ENCODE measurements at places on chromosomes 5 and 9.

- no peak for DNase-seq
Observed at GRCh38 chr5:59485107-59485506, 408.4 kb downstream of the PDE4D start.

GRCh38 chr5:72096602-72097188 lies 10.6 kb upstream of the MAP1B start:
- DNase-seq: no peak

GRCh38 chr5:74401281-74401945 lies 239.1 kb downstream of the ENC1 start:
- no peak for DNase-seq

DNA sequence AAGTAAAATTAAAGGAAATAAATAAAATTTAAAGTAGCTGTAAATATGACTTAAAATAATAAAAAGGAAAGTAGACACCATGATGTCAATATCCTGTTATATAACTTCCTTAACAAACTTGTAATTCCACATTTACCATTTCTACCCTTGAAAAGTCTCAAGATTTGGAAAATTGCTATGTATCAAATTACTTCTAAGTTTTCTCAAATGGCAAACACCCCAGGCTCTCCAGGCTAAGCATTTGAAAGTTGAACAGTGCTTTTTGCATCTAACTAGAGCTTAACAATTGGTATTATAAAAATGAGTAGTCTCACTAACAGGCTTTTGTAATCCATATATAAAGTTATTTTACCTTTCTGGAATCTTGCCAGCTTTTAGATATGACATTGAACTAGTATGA lies 41.5 kb upstream of the MACIR start:
- DNase-seq: no peak

- peak; percentile 39 for DNase-seq
Observed at GRCh38 chr9:3508521-3509291, 17.1 kb downstream of the RFX3 start.

DNA sequence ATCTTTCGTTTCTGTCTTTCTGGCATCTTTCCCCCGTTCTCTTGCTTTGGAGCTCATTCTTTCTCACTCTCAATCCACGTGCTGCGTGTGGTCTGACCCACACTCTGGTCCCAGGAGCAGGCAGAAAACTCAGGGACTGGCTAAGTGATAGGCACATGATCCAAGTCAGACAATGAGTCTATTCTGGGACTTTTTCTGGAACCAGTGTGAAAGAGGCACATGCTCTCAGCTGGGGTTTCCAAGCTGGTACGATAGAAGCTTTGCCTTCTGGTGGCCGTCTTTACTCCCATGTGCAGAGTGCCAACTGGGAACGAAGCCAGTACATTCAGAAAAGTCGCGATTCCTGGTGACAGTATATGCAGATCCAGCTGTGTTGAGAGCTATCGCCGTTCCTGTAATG lies 94.4 kb downstream of the PDZD2 start:
- DNase-seq: peak; percentile 93

- DNase-seq: no peak
Observed at GRCh38 chr5:119913425-119913824, 284.1 kb downstream of the FAM170A start.

- DNase-seq: no peak
Observed at GRCh38 chr9:132589148-132590036, 7.0 kb downstream of the BARHL1 start.

DNA sequence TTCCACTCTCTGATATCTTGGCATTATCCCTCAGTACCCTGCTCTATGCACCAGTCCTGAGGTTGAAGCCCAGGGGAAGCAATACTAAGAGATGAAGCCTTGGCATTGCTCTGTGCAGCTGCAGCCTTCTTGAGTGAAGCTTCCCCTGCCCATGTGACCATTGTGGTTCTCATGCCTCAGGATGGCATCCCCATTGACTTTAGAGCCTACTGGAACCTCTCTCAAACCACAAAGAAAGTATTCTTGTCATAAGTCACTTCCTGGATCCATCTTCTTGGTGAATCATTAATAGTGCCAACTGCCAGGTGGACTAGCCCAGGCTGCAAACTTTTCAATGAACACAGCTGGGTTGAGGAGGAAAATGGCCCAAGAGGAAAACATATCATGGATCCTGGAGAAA lies 283.9 kb upstream of the RFX3 start:
- no peak for DNase-seq

GRCh38 chr5:172634106-172634899 lies 6.8 kb upstream of the NEURL1B start:
- no peak for DNase-seq

DNA sequence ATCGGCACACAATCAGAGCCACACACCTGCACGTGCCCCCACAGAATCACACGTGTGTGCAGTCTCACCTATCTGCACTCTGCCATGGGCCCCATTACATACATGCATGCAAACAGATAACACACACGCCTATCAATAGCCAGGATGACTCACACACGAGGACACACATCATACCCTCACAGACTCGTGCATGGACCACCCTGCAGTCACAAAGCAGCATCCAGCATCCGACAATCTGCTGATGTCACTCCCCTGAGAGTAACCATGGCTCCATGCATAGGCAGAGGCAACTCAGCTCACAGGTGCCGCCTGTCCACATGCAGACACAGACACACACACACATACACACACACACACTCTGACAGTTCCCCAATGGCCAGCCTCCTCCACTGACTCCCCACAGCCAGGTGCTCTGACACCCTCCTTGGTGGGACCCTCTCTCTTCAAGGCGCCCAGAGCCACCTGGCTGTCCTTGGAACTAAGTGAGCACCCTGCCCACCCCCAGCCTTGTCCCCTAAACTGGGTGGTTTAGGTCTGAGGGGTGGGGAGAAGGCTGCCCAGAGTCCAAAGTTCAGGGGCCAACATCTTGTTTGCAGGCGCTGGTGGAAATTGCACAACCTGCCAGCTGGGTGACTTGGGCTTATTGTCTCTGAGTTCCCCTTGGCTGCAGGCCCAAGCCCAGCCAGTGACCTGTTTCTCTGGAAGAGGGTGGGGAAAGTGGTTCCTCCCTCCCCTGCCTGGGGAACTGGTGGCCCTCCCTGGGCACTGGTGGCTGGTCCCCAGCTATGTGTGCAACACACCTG lies 34.6 kb upstream of the NEK6 start:
- DNase-seq: peak; percentile 32

DNA sequence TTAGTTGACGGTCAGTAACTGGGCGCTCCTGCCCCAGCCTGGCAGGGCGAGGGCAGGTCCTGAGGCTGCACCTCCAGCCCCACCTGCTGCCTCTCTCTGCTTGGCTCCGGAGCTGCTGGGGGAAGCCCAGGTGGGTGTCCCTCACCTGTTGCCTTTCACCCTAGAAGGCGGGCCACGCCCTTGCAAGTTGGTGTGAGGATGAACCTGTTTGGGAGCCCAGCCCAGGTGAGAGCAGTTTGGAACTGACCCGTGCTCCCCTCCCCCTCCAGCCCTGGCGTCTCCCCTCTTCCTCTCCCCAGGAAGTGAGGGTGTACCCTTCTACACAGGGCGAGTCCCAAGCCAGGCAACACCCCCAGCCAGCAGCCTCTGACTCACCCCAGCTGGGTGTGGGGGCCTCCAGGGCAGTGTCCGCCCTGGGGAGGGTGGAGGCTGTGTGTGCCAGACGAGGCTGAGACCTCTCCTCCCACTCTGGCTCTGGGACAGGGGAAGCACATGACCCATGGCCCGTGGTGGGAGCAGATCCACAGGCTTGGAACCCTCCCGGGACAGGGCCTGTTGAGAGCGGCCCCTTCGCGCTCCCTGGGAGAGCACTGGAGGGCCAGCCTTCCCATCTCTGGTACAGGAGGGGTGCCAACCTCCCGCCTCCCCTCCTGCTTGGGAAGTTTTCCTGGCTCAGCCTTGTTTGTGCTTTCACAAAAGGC lies 10.4 kb downstream of the LRRC8A start:
- DNase-seq: peak; percentile 56

DNA sequence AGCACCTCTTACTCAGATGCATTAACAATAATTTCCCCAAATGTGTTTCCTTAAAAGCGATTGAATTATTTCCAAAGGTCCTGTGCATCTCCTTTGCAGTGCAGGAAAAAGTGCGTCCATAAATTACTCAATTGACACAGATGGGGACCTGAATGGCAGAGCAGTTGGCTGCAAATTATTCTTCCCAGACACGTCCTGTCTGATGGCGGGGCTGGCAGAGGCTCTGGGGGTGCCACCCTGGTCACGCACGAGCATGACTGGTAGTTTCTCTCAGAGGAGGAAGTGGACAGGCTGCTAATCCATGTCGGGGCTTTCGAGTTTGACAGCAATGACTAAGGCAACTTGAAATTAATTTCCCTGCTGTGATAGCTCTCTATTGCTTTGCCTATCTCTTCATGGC lies 264.8 kb upstream of the BRINP1 start:
- DNase-seq: peak; percentile 53

DNA sequence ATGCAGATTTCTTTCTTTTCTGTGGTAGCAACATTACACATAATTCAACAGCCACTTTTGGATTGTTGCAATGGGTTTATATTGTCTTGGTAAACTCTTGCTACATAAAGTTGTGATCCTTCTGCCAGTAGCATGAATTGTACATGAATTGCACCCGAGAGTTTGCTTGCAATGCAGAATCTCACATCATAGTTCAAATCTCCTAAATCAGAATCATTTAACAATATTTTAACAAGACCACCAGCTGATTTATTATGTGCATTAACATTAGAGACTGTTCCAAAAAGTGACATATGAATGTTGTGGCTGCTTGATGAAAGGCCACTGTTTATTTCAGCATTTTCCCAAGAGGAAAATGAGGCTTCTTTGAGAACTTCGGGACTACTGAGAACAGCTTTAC lies 1491.8 kb upstream of the NUDT12 start:
- no peak for DNase-seq

DNA sequence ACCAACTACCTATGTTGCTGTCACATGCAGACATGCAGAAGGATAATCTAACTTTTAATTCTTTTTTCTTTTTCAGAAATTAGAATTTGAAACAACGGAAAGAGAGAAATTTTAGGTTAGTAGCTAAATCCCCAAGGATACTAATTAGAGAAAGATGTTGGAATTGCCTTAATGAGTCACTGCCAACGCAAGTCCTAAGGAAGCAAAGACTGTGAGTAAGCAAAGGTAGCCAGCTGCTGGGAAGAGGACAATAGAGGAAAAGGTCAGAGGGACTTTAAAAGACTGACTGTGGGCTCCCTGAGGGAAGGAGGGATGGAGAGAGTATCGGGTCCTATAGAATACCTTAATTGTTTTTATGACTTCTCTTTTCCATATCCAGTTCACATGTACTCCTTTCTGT lies 461.9 kb upstream of the PAPPA start:
- DNase-seq: no peak

DNA sequence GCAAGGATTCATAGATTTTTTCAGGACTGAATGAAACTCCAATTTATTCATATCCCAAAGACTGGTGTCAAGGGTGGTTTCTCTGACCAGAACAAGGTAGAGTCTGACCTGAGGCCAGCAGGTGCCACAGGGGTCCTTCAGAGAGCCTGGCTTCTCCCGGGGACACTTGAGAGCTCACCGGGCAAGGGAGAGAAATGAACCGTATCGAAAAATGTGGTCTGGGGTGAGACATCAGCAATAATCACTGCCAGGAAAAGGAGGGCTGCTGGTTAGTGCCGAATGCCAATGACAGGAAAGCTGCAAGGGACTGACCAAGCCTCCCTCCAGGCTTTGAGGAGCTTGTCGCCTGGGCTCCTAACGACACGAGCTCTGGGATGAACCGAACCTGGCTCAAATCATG lies 142.7 kb downstream of the TTLL11 start:
- DNase-seq: no peak

DNA sequence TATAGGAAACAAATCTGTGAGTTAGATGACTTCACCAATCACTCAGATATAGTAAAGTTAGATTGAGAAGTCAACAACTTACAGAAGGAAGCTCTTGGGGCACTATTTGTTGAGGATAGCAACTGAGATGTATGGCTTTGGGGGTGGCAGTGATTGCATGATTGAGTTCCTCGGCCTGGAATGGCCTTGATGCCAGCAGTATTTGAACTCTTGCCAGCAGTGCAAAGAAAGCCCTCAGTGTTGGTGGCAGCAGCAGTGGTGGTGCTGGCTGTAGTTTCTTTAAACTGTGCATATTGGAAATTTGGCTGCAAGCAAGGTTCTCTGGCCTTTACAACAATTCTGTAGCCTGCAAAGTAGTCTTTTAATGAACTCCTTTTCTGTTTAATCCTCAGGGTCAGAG lies 41.4 kb upstream of the PJA2 start:
- peak; percentile 55 for DNase-seq

- DNase-seq: peak; percentile 30
Observed at GRCh38 chr9:111356481-111357244, 26.6 kb upstream of the OR2K2 start.

DNA sequence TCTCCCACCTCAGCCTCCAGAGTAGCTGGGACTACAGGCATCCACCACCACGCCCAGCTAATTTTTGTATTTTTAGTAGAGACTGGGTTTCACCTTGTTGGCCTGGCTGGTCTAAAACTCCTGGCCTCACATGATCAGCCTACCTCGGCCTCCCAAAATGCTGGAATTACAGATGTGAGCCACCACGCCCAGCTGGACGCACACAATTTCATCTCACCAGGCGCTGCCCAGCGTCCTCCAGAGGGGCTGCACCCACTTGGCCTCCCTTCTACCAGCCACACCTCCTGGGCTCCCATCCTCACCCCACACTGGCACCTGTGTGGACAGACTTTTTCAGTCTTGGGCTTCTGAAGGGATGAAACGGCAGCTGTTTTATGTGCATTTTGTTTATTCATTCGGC lies 3.8 kb upstream of the EXOC3 start:
- no peak for DNase-seq

DNA sequence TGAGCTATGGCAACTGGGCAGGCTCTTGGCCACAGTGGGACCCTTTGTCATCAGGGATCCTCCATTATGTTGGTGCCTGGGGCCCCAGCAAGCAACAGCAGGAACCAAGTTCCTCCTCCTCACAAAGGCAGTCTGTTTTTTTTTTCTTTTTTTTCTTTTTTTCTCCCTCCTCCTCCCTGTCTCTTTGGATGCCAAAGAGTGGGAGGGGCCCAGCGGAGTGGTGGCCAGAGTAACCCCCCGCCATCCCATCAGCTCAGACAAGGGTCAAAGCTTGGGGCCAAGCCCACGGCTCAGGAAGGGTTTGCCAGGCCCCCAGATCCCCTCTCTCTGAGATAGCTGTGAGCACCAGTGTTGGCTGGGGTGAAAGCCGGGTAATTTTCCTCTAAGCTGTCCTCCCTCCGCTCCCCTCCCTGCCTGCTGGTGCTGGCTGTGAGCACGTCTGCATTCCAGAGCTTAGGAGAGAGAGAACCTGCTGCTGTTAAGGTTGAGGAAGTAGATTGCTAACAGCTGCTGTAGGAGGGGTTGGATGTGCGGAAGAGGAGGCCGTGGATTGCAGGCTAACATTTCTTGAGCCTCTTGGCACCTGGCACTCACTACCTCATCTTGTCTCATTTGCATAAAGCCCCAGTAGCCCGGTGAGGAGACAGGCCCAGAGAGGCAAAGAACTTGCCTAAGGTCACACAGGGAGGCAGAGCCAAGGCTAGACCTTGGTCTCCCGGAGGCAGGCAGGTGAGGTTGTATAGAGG lies 21.2 kb downstream of the GSN start:
- DNase-seq: peak; percentile 37

GRCh38 chr5:142327111-142327842 lies 2.5 kb upstream of the SPRY4 start:
- DNase-seq: peak; percentile 3

GRCh38 chr9:123049589-123050222 lies 16.2 kb downstream of the GPR21 start:
- peak; percentile 83 for DNase-seq

All from brain (organoid and tissue), 16 donors.